GM13976 (cell line): ENCODE measurements at places on chromosomes 7 and 10.
A peak's percentile ranks its signal among the peaks of the same experiment; 100 is the strongest.

DNA sequence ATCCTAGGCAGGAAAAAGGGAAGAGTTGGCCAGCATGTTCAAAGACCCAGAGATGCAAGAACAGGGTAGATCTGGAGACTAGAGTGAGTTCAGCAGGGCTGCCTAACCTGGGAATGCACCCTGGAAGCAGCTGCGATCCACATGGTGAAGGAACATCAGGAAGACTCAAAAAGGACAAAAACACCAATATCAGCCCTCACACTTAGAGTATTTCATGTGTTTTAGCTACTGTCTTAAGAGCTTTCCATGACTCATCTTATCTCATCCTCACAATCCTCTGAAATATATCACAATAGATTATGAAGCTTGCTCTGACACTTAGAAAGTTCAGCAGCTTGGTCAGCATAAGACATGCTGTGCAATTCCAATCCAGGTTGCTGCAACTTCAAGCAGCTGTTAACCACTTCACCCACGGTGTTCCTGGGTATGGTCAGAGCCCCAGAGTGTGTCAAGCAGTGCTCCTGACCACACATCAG, 380.9 kb downstream of the PARD3 start:
- no peak for DNase-seq

- DNase-seq, result no peak
These were observed 90.0 kb downstream of the SLIT1 start for GRCh38 chr10:97095701-97096260.

DNA sequence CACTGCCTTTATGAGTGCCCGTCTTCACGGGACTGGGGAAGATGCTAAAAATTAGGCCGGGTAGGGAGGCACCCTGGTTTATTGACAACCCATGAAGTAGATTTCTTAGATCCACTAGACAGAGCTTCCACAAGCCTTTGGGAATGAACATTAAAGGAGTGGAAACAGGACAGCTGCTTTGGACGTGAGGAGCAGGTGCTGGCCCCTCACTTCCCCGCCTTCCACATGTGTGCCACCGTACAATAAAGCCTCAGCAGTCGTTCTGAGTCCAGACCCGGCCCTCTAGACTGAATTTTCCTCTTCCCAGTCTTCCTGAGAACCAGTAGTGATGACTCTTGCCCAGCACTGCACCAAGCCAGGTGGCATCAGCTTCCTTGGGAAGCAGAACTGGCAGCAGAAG, 282.4 kb downstream of the CELF2 start:
- DNase-seq, result no peak

DNA sequence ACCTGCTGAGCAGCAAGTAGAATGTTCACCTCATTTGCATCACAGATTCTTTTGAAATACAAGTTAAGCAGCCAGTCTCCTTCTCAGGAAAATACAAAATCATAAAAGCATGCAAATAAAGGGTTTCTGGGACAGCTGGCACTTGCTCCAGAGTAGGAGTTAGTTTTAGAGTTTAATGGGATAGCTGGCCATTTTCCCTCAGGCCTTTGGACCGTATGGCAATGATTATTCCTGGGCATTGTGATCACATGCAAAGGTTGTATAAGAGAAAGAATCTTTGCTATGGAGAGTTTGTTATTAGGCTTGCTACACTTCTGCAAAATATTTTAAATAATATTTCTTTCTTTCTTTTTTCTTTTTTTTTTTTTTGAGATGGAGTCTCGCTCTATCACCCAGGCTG, 240.8 kb downstream of the CDK14 start:
- no peak for DNase-seq

- DNase-seq, result no peak
These were observed 2.3 kb upstream of the LDB1 start for GRCh38 chr10:102122450-102122849.

DNA sequence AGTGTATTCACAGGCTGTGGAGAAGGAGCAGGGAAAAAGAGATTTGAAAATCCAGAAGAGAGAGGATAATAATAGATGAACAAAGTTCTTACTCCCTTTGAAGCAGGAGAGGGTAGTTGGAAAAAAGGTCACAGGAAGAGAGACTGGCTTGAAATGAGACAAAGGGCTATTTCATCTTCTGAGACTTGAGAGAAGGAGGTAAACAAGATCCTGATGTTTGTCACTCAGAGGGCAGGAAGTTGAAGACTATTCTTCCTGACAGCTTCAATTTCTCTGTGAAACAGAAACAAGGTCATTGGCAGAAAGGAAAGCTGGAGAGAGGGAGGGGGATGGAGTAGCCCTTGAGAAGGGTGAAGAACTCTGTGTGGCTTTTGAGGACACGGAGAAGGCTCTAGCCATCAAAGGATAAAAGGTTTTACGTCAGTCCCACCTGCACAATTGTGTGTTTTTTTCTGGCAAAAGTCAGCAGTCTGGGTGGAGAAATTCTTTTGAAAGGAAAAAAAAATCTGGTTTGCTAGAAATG, 216.1 kb upstream of the STEAP4 start:
- DNase-seq, result no peak

- DNase-seq, result no peak
These were observed 250.1 kb downstream of the ABCA13 start for GRCh38 chr7:48421357-48421756.

DNA sequence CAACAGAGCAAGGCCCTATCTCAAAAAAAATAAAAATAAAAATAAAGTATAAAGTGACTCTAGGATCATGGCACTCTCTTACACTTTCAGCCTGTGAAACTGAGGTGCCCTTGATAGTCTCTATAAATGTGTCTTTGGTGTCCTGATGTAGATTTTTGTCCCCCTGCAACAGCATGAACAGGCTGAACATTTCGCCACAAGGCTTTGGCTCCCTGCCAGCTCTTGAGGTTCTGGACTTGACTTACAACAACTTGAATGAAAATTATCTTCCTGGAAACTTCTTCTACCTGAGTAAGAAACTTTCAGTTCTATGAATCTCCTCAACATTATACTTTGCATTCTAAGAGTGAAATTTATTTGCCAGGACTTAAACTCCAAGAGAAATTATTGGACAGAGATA, 48.1 kb upstream of the BMS1 start:
- no peak for DNase-seq

GRCh38 chr10:46255801-46256747, 30.7 kb upstream of the ANTXRL start:
- peak; percentile 62 for DNase-seq

- DNase-seq, result no peak
These were observed 151.3 kb upstream of the KMT2E start for GRCh38 chr7:104862719-104863118.

DNA sequence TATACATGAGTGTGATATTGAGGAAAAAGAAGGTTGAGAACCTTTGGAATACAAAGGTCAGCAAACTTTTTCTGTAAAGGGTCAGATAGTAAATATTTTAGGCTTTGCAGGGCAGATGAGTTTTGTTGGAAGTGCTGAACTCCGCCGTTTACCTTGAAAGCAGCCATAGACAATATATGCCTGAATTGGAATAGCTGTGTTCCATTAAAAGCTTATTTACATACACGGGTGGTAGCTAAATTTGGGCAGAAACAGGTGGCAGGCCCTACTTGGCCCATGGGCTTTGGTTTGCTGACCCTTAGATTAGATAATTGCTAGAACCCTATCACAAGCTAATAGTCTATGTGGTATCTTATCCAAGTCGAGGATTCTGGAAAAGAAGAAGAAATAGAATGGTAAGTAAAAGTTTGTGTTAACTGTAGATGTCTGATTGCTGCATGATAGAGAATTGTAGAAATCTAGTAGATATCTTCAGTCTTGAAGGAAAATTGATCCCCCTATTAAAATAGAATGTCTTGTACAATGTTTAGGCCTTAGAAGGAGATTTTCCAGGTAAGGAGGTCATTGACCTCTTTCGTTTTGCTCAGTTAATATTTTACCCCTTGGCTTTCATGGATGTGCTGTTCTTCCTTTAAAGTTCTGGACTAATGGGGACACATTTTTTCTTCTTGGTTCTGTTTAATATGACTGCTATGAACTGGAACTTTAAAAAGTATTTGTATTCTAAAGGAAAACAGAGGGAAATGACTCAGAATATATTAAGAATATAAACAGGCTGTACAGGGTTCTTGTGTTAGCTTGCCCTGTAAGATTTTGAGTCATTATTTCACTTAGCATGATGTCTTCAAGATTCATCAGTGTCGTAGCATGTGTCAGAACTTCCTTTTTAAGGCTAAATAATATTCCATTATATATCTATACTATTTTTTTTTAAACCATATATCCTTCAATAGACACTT, 8.0 kb downstream of the RBM33 start:
- no peak for DNase-seq

DNA sequence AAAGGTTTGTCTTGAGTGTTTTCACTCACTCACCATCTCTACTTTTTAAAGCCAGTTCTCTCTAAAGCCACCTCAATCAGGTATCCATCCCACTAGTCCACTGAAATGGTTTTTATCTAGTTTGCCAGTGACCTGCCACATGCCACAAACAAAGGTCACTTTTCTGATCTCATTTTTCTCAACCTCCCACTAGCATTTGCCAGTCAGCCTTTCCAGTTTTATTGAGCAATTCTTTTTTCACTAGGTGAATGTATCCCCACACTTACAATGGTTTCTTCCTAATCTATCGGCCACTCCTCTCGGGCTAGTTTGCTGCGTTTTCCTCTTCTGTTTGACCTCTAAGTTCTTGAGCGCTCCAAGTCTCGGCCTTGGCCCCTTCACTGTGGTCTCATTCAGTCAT, 44.9 kb upstream of the ARL4A start:
- no peak for DNase-seq

- no peak for DNase-seq
These were observed 147.1 kb downstream of the PHF14 start for GRCh38 chr7:11120675-11121220.
